Astrocyte of the hippocampus (primary cell): ENCODE measurements at places on chromosomes 4 and X.

DNA sequence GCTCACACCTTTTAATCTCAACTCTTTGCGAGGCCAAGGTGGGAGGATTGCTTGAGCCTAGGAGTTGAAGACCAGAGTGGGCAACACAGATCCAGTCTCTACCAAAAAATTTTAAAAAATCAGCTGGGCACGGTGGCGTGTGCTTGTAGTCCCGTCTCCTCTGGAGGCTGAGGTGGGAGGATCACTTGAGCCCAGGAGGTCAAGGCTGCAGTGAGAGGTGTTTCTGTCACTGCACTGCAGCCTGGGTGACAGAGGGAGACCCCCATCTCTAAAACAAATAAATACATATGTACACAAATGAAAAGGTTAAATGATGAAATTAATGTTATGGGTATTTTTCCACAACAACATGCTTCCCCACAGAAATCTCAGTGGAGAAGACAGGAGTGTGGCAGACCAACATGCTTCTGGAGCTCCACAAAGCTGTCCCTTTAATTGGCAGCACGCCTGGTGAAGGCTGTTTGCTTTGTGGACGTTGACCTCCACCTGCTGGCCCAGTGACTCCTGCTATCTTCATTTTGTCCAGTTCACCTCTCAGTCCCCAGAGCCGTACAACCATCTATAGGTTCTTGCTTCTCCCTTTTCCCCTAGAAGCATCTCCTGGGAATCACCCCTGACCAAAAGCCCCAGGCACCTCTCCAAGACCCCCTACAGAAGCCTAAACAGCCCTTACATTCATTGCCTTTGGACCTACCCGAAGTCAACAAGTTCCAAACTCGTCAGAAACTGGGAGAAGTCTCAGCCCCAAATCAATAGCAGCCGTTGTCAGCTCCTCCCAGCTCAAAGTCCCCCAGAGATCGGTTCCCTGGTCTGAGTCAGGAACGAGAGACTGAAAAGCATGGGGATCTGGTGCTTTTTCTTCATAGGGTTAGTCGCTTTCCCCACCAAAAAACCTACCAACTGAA, 36.4 kb upstream of the CD99 start:
- DNase-seq = no peak

- no peak for DNase-seq
These were observed 29.9 kb upstream of the GPC4 start for GRCh38 chrX:133444952-133445831.

DNA sequence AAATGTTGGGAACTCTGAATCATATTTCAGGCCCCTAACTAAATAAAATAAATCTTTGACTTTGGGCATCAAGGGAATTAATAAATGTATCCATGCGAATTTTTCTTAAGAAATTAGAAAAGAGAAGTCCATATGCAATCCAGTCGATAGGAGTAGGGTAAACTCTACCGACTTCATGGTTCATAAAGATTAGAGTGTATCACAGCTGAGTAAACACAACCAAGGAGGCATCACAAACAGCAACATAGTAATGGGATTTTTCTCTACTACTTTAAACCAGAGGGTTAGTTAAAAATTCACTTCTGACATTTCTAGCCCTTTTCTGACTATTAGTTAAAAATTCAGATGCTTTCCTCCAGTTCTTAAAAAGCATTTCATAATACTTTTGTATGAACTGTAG, 19.9 kb downstream of the SEPTIN11 start:
- no peak for DNase-seq

- no peak for DNase-seq
These were observed 72.5 kb downstream of the EVC start for GRCh38 chr4:5783486-5783885.

DNA sequence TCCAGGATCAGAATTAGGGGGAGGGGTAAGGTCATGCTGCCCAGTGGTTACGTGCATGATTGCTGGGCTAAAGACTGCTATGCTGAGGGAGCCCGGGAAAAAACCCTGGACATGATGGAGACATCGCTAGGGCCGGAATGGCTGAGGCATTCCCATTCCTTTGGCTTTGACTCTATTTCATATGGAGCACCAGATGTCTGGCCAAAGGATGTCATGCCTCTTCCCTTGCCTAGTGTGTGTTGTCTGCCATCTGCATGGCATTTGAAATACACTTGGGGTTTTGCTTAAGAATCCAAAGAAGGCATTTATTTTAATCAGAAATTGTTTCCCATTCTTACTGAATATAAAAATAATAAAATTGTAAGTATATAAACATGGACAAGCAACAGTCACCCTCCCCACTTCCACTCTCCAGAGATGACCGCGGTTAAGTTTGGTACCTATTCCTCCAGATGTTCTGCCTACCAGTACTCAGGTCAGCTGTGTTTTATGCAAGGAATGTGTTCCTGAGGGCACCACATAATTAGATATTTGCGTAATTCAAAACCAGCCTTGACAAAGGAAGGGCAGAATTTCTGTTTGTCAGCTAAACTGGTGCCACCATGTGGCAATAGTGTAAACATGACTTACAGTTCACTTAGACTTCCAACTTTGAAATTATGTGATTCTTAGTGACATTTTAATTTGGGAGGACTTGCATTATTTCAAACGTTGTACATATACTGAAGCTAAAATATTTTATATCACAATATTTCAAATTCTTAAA, 105.9 kb downstream of the CT47B1 start:
- DNase-seq = peak; percentile 68
